ENCODE measurements at places on chromosomes 3 and 15.

DNA sequence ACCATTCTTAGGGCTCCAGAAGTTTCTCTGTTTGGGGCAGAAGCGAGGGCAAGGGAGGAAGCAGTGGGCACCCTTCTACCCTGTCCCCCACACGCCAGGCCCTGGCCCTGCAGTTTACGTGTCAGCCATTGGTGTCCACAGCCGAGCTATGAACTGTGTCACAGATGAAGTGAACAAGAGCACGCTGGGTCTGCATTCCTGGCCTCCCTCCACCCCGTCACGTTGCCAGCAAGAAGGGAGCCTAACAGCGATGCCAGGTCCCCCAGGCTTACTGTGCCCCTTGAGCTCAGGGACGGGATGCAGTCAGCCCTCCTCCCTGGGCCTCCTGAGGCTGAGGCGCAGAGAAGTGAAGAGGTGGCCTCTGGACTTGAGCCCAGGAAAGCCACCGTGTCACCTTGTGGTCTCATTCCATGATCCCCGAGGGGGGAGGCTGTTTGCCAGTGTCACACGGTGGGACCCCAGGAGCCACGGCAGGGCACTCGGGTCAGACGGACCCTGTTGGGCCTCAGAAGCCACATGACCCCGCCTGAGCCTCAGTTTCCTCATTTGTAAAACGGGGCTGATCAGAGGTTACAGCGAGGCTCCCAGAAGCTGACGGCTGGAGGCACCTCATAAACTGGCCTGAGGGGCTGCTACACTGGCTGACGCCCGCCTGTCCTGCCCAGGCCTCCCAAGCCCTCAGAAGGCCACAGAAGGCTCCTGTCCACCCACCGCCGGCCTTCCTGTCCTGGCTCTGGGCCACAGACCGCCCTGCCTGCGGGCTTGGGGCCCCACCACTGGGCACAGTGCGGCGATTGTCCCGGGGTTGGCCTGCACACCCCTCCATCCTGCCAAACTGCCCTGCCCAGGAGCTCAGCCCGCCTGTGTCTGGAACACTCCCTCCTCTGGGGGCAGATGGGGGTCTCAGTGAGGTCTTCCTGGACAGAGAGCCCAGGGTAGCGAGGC is 18.6 kb downstream of the IQSEC1 start:
- DNase-seq, result no peak

DNA sequence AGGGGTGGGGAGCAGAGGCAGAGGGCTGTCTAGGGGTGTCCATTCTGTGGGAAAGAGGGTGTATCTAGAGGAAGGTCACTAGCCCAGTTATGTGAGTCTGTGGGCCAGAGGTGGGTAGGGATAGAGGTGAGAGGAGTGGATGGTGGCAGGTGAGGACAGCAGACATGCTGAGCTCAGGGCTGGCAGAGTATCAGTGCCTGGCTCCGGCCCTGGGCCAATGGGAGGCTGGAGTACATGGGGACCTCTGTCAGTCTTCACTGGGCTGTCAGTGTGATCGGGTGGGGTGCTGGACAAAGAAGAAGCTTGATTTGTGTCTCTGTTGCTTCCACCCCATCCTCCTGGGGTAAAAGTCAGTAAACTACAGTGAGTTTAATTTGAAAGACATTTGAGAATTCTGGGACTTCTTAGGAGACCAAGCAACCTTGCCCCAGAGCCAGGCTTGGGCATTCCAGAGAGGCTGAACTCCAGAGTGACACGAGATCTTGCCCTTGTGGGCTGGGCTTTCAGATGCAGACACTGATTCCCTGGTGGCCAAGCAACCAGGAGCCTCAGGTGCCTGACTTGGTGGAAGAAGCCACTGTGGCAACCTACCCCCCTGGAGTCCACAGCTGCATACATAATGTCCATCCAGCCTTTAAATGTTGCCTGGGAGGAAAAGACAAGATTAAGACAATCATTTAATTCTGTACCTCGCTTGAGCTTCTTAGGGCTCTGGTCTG is 60.7 kb downstream of the EXOG start:
- DNase-seq, result no peak

- DNase-seq, result no peak
Observed at GRCh38 chr3:112979244-112979832, 4.4 kb upstream of the CD200R1 start.

DNA sequence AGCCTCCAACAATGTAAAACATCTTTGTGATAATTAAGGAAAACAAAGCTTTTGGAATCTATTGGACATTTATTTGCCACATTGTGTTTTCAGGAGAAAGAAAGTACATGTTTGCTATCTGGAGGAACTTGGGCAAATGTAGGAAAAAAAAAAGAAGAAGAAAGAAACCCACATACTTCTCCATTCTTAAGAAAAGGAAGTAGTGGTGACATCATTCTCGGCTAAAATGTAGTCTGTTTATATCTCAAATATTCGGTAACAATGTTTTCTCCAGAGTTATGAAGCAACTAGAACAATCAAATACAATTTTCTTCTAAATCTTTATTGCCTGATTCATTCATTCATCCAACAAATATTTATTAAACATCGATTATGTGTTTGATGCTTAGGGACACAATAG is 2.3 kb upstream of the TGFBR2 start:
- no peak for DNase-seq

DNA sequence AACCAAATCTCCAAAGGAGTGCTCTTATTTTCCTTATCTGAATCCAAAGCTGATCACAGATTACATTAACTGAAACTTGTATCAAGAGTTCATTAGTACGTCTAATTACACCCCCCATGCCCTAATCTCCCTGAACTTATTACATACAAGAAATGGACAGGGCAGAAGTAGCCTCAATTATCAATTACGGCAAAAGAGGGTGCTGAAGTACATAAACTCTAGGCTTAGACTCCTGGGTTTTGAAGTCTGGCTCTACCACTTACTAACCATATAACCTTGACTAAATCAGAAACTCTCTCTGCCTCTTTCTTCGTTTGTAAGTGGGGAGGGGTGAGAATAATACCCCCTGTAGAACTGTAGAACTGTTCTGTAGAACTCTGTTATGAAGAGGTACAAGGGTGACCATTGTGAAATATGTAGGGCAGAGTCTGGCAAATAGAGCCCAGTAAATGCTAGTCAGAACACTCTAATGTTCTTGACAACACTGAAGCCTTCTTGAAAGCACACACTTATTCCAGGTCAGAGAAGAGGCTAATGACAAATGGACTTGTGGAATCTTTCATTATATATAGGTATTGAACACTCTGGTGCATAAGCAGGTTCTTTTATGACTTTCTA is 19.6 kb upstream of the OR5K4 start:
- DNase-seq, result no peak

DNA sequence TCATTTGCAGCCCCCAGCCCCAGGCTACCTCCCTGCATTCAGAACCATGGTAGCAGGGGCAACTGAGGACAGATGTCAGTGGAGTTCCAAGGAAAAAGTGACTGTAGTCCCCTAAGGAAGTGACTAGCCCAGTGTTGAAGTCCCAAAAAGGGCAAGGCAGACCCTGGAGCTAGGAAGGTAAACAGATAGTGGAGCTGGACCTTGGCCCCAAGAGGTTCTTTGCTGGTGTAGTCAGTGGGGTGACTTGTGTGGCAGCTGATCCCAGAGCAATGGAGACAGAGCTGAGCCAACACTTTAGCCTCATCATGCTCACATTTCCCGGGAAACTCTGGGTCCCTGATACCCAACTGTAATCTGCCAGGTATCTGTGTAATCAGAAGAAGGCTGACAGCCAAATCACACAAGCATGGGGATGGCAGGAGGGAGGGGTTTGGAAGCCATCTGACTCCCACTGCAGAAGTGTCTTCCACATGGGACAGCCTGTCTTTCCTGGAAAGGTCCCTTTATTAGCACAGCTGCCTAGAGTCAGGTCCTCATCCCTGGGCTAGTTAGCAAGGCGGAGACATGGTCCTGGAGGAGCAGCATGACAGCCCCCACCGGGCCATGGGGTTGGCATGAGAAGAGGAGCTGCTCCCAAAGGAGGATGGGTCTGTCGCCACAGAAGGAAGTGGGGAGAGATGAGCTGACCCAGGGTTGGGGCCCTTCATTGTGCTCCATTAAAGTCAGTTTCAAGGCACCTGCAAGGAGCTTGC is 39.8 kb downstream of the PXYLP1 start:
- no peak for DNase-seq

GRCh38 chr15:92288755-92289154 is 104.9 kb upstream of the ST8SIA2 start:
- no peak for DNase-seq

DNA sequence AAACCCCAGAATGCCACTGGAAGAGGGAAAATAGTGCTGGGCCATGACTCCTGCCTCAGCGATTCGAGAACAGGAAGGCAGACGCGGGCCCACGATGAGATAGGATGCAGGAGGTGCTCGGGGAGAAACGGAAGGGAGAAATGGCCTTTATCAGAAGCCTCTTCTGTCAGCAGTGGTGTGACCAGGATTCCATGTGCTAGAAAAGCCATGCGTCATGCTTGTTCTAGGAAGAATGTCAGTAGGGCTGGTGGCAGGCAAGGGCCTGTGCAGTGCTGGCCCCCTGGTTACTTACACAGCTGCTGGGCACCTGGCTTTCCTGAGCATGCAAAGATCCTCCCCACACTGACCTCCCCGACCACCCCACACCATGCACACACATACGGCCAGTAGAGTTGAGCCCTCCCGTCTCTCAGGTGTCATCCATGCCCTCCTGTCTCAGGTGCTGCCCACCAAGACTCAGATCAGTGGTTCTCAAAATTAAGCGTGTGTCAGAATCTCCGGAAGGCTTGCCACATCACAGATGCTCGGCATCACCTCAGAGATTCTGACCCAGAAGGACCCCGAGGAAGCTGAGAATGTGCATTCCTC is 106.7 kb downstream of the ADAMTS17 start:
- DNase-seq, result no peak

- no peak for DNase-seq
Observed at GRCh38 chr3:97872525-97873042, 50.8 kb downstream of the CRYBG3 start.

GRCh38 chr15:63494408-63494807 is 10.0 kb upstream of the USP3 start:
- DNase-seq, result no peak

GRCh38 chr15:67372986-67373675 is 118.5 kb downstream of the IQCH start:
- DNase-seq, result no peak

DNA sequence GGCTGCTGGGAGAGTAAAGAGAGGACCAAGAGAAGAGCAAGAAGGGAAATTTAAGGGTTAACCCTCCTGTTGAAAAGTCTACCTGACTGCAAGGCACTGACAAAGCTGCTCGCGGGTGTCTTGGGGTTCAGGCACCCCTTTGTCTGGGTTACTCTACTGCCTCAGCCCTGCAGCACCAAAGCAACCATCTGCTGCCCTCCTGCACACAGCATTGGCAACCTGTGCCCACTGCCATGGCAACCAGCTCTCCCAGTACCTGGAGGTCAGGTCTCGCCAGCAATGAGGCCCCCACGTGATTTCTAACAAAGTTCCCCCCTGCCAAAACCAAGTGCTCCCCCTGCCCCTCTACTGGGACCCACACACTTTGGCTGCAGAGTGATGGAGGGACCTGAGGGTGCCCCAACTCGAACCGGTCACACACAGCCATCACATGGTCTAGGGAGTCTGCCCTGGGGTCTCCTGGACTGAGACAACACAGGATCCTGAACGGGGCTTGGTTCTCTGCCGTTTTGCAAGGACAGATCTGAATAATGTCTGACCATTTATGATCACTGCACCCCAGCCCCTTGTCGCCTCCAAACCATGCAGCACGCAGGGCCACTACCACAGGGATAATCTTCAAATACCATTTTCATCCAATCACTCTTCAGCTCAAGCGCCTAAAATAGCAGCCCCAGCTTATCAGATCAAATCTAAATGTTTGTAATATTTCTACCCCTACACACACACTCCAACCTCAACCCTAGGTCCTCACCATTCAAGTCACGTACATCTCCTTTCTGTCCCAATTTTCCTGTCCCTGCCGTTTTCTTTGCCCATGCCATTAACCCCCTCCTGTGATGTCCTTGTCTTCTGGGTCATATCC is 50.7 kb downstream of the ADCY5 start:
- DNase-seq, result no peak

DNA sequence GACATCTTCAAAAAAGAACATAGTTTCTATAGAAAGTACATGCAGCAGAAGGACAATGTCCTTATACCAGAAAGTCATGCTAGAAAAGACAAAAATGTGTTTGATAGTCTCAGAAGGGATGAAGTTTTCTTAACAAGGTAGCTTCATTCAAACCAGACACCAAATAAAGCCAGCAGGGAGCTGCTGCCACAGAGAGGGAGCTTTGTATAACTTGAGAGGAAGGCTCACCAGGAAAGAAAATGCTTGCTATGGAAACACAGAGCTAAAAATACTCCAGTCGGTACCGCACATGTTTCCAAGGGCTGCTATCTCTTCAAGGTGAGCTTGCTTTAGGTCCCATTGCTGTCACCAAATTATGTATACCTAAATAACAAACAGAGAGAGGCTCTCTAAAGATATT is 1074.8 kb upstream of the ALCAM start:
- DNase-seq, result no peak

- DNase-seq, result no peak
Observed at GRCh38 chr15:73957785-73958184, 31.5 kb downstream of the LOXL1 start.

DNA sequence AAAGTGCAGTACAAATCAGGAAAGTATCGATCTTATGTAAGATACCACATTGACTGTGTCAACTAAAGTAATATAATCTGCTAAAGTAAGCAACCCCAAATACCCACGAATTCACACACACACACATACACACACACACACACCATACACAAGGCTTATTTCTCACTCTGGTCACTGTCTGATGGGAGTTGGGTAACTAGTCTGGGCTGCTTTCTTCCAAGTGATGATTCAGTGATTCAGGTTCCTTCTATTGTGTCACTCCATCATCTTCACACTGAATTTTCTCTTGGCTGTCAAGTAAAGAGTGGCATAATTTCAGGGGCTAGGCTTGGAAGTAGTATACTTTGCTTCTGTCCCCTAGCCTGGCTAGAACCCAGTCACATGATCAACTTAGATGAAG is 104.8 kb upstream of the CCDC54 start:
- DNase-seq, result no peak

DNA sequence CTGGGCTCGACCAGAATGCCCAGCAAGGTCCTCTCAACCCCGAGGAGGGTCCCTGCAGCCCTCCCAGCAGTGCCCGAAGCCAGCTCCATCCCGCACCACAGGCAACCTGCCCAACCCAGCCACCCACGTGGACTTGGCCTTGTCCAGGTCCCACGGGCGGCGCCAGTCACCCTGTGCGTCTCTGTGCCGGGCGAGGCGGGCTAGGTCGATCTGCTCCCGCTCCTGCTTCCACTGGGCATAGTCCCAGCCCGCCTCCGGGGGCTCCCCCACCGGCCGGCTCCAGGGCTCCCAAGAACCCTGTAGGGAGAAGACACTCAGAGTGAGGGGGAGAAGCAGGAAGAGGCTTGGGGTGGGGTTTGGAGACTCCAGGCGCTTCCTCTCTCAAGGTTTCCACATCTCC is 3.1 kb downstream of the CCDC9B start:
- no peak for DNase-seq

GRCh38 chr15:100310513-100311153 is 31.1 kb downstream of the ADAMTS17 start:
- no peak for DNase-seq

DNA sequence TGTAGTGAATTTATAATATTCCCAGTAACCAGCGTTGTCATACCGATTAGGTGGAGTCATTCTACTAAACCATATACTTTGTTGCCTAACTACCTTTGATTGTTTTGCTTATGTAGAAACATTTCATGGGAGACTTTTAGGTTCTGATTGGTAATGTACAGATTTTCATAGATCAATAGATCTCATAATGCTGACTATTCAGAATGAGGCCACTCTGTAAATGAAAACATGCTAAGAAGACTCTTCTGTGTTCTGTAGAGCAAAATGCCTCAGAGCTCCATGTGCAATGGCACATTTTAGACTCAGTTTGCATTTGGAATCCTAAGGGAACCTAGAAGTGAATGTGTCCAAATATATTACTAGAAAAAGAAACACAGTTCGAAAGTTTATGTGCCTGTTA is 20.0 kb downstream of the CBLB start:
- no peak for DNase-seq

Measured in nucleus accumbens (tissue), 56 donors.